ENCODE measurements at places on chromosomes 4 and X. TPM values are rescaled to one million over a fixed set of nuclear protein-coding genes. Genes with fewer than 3 reads are reported as not detected.

TCEAL4 gene
- total RNA-seq = 11.2 TPM

SUPT20HL2 gene
- not detected for total RNA-seq

UGT2B15 gene
- not detected for total RNA-seq

GRCh38 chrX:147875866-147876596, 35.7 kb upstream of the FMR1 start:
- H3K36me3 ChIP-seq = no peaks in the 10 kb centered on the region
- no peak overlapping the region for H3K27ac ChIP-seq
- no peaks in the 10 kb centered on the region for H3K27me3 ChIP-seq

GRCh38 chr4:38872620-38873019, 5.0 kb downstream of the FAM114A1 start:
- no peak overlapping the region for H3K27ac ChIP-seq
- no peaks in the 10 kb centered on the region for H3K4me1 ChIP-seq
- H3K4me3 ChIP-seq = no peak overlapping the region

DNA sequence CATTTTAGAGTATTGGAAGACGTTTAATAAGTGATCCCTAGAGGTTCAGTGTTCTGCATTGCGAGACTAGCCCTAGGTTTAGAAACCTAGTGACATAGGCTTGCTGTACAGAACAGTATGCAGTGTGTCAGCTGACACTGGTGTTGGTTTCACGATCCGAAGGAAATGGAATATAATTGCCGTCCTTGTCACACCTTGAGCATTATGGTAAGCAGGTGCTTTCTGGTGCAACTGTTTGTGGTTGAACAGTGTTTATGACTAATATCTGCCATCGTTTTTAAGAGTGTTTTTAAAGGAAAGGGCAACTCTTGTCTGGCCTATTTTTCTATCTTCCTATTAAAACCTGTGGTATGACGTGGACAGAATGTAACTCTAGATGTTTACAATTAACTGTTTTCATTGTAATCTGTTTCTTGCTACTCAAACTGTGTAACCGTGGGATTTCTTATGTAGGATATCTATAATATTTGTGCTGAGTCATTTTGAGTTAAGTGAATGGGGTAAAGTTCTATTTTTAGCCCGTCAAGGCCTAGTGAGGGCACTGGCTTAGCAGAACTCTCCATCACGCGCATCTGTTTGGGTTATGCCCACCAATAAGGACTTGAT, 53.8 kb upstream of the TBC1D14 start:
- peaks cover 1% of the 10 kb centered on the region for H3K36me3 ChIP-seq
- no peaks in the 10 kb centered on the region for H3K27me3 ChIP-seq
- DNase-seq = peak; percentile 37

- no peak for DNase-seq
- H3K4me3 ChIP-seq = no peak overlapping the region
- H3K27ac ChIP-seq = no peak overlapping the region
- peaks cover 4% of the 10 kb centered on the region for H3K36me3 ChIP-seq
- no peaks in the 10 kb centered on the region for H3K27me3 ChIP-seq
- H3K4me1 ChIP-seq = no peaks in the 10 kb centered on the region
These were observed 17.6 kb downstream of the FBXO8 start for GRCh38 chr4:174265916-174266315.

- DNase-seq = no peak
- peaks cover 3% of the 10 kb centered on the region for H3K27me3 ChIP-seq
- no peak overlapping the region for H3K4me3 ChIP-seq
- no peak overlapping the region for H3K27ac ChIP-seq
These were observed 93.1 kb upstream of the SOD3 start for GRCh38 chr4:24702281-24702680.

- H3K36me3 ChIP-seq = no peaks in the 10 kb centered on the region
- no peak overlapping the region for H3K4me3 ChIP-seq
- H3K27me3 ChIP-seq = no peaks in the 10 kb centered on the region
- H3K27ac ChIP-seq = no peak overlapping the region
- DNase-seq = no peak
- no peaks in the 10 kb centered on the region for H3K4me1 ChIP-seq
These were observed 10.0 kb upstream of the CHIC2 start for GRCh38 chr4:54074381-54074780.

Measured in CD8-positive, alpha-beta memory T cell (primary cell).